Panc1 (cell line): ENCODE measurements at places on chromosomes 11 and 22.

GRCh38 chr11:70156291-70157037 is 46.6 kb upstream of the FADD start:
- DNase-seq, result no peak

GRCh38 chr11:35148163-35148837 is 9.3 kb downstream of the CD44 start:
- no peak for DNase-seq

- no peak for DNase-seq
Observed at GRCh38 chr22:42553475-42554361, at the start of gene SERHL2. Gene SERHL2, plus strand, starts transcription at chr22:42553956. Its CDS starts 65 bp downstream, at chr22:42554021.

- no peak for DNase-seq
Observed at GRCh38 chr22:26845021-26845743, 187.8 kb downstream of the MIAT start.

- no peak for DNase-seq
Observed at GRCh38 chr11:117457835-117458234, 130.2 kb downstream of the CEP164 start.

- DNase-seq, result no peak
Observed at GRCh38 chr22:20671409-20672081, 102.4 kb upstream of the SERPIND1 start.

DNA sequence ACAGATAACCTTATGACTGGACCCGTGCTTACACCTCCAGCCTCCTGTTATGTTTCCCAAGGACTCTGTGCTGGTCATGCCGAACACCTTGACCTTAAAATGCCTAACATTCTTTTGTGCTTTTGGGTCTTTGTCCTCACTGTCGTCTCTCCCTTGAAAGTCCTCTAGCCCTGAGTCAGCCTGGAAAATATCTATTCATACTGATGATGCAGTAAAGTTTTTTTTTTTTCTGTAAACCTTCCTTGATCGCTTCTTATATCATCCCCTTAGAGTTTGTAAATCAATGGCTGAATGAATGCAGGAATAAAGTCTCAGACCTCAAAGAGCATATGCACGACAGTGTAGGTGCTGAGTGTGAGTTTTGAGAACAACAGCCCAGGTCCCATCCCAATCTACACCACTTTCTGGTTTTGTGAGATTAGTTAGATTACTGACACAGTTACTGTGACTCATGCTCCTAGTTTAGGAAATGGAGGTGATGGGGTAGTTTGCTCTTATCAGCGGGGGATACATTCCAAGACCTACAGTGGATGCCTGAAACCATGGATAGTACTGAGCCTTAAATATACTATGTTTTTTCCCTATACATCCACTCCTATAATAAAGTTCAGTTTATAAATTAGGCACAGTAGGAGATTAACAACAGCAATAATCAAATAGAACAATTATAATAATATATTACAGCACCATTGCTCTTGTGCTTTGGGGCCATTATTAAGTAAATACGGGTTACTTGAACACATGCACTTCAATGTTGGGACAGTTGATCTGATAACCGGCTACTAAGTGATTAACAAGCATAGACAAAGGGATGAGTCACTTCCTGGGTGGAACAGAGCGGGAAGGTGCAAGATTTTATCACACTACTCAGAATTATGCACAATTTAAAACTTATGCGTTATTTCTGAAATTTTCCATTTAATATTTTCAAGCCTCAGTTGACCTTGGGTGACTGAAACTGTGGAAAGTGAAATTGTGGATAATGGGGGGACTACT is 8.6 kb downstream of the TCN1 start:
- DNase-seq, result no peak

DNA sequence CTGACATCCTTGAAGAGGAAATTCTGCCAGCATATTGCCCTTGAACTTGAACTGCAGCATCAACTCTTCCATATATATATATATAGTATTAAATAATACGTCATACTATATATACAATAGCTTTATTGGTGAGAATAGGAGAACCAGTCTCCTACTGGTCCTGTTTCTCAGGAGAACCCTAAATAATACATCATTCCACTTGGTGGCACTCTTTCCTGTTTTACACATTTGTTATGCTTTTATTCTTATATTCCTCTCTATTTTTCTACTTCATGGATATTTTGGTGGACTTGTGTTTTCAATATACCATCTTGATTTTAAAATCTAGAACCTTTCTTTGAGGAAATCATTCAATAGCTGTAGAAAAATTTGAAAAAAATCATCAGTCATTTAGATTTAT is 193.3 kb downstream of the TRPC6 start:
- no peak for DNase-seq

- DNase-seq, result no peak
Observed at GRCh38 chr11:128692753-128693415, 988 bp upstream of the FLI1 start.

- no peak for DNase-seq
Observed at GRCh38 chr11:92594251-92594650, 369.6 kb downstream of the FAT3 start.

- DNase-seq, result no peak
Observed at GRCh38 chr11:130603335-130603906, 155.0 kb downstream of the ADAMTS15 start.

GRCh38 chr11:34174412-34175041 is 69.1 kb downstream of the NAT10 start:
- peak; percentile 32 for DNase-seq

GRCh38 chr11:22415476-22415875 is 77.3 kb downstream of the SLC17A6 start:
- no peak for DNase-seq

DNA sequence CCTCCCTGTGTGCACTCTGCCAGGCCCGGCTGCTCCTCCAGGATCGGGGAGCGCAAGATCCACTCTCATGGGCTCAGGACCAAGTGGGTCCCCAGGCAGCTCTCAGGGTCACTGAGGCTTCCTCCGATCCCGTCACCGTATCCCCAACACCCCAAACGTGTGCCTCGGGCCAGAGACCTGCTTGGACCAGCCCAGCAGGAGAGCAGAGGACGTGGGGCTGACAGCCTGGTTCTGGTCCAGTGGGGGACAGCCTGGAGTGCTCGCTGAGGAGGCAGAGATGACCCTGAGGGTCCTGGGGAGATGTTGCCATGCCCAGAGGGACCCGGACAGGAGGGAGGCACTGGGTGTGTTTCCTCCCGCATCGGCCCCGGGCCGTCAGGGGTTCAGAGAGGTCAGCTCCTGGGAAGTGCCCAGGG is 1402.6 kb downstream of the BRD1 start:
- DNase-seq, result no peak

- DNase-seq, result no peak
Observed at GRCh38 chr11:83039566-83039965, 32.1 kb downstream of the RAB30 start.

DNA sequence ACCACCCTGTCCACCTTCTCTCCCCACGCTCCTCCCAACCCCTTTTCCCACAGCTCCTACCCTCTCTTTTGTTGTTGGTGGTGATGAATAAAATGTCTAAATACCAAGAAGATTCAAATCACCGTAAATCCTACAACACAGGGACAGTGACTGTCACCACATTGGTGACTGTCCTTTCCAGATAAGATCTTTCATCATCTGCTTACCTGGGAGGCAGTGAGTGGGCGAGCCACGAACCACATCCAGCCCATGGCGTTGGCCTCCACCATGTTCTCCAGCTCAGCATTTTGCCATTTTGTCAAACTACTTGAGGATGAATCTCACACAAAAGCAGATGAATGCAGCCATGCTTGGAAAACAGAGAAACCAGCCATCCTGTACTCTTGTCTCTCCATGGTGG is 6.7 kb upstream of the CYTH4 start:
- no peak for DNase-seq

DNA sequence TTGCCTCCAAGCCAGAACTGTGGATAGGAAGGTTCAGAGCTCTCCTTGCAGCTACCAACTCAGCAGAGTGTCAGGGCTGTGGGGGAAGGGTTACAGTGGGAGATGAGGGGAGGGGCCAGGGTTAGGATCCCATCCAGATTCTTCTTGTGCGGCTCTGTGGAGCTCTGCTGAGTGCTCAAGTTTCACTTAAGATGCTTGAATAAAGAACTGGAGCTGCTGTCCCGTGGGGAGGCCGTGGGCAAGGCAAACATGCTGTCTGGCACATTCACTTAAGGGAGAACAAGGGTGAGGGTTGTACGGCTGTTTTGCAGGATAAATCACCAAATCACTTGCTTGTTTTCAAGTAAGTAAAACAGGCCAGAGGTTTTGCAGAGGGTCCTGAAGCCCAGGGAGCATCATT is 197.1 kb downstream of the FAM76B start:
- DNase-seq, result no peak

GRCh38 chr11:116931206-116931953 is 94.0 kb upstream of the APOA1 start:
- DNase-seq, result no peak

DNA sequence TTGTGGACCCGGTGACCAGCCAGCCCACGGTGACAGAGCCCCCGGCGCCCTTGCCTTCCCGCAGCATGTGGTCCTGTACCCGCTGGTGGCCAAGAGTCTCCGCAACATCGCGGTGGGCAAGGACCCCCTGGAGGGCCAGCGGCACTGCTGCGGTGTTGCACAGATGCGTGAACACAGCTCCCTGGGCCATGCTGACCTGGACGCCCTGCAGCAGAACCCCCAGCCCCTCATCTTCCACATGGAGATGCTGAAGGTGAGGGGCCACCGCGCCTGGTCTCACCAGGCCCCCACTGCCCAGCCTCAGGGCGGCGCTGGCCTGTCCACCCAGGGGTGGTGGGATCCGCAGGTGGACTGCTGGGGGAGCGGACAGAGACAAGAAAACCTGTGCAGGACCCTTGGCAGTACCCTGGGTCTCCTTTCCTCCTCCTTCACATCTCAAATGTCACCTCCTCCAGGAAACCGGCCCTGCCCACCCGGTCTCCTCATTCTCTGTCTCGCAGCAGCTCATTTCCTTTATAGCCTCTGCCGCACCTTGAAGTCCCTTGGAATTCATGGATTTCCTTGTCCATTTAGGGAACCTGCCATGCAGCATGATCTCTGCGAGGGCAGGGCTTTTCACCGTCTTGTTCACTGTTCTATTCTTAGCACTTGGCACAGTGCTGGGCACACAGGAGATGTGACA is 6.5 kb downstream of the AIP start:
- DNase-seq, result no peak

GRCh38 chr11:1549338-1550330 is 22.4 kb downstream of the DUSP8 start:
- no peak for DNase-seq

- no peak for DNase-seq
Observed at GRCh38 chr11:50333861-50334260, 301.2 kb downstream of the OR4C45 start.

GRCh38 chr22:24208012-24208749 is 26.9 kb downstream of the SUSD2 start:
- DNase-seq, result peak; percentile 83

- DNase-seq, result no peak
Observed at GRCh38 chr11:110380836-110381622, 48.7 kb upstream of the FDX1 start.

DNA sequence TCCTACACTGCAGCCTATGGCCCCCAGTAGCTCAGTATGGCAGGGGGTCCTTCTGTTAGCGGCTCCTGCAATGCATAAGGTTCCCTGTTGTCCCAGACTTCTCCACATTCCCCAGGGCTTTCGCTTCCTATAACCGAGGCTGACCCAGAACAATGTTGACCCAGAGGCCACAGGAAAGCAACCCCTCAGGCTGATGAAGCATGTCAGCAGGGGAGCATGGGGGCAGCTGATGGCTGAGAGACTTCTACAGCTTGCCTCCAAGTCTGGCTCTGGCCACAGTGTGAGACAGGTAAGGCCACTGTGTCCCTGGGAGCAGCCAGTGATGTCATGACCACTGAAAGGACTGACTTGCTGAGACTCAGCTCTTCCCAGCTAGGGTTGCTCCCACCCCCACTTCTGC is 12.5 kb upstream of the PPFIBP2 start:
- no peak for DNase-seq

GRCh38 chr22:46977656-46978343 is 215.3 kb downstream of the TBC1D22A start:
- DNase-seq, result no peak

DNA sequence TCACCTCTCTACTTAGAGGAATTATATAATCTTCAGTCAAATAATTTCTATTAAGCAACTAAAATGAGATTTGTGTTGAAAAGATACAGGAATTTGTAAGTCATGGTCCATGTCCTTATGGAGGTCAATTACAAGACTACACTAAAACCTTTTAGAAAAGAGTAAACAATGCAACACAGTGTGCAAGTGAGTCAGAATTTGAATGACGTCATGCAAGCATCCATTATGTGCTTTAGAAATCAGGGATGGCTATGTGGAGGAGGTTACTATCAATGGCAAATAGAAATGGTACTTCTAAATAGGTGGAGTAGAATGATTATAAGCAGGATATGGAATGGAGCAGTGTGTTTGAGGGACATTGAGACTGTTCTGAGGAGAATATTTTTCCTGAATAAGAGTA is 16.6 kb downstream of the OR10D3 start:
- no peak for DNase-seq

DNA sequence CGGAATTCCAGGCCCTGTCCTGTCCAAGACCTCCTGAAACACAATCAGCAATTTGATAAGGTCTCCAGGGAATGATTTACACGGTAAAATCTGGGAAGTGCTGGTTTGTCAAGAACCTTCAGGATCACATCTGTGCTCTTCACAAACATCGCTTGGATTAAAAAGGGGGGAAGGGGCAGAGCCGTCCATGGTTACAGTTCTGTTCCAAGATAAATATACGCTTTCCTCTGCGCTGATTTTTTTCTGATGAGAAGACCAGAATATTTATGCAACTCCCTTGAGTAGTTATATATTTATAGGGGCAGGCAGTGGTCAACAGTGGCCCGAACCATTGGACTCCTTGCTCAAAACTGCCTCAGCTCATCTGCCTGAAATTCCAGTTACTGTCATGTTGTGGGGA is 9.2 kb upstream of the APOL5 start:
- no peak for DNase-seq
